ENCODE measurements at places on chromosomes 16 and 17.
A peak's percentile ranks its signal among the peaks of the same experiment; 100 is the strongest.

DNA sequence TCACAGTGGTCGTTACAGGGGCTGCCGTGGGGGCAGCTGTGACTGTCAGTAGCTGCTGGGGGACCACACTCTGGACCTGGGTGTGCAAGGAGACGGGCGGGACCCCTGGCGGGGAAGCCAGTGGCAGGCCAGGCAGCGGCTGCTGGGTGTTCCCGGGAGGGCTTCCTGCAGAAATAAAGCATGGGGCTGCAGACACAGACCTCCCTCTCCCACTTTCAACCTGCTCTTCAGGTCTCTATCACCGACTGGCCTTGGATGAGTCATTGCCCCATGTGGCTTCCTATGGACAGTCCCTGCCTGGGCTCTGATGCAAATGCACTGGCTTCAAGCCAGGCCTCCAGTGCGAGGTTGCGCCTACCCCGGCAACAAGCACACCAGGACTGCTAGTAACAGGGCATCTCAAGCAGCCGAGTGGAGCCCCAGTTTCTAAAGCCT, 17.2 kb downstream of the SREBF1 start:
- DNase-seq: no peak

GRCh38 chr17:21277332-21277731, 7.2 kb upstream of the MAP2K3 start:
- no peak for DNase-seq

DNA sequence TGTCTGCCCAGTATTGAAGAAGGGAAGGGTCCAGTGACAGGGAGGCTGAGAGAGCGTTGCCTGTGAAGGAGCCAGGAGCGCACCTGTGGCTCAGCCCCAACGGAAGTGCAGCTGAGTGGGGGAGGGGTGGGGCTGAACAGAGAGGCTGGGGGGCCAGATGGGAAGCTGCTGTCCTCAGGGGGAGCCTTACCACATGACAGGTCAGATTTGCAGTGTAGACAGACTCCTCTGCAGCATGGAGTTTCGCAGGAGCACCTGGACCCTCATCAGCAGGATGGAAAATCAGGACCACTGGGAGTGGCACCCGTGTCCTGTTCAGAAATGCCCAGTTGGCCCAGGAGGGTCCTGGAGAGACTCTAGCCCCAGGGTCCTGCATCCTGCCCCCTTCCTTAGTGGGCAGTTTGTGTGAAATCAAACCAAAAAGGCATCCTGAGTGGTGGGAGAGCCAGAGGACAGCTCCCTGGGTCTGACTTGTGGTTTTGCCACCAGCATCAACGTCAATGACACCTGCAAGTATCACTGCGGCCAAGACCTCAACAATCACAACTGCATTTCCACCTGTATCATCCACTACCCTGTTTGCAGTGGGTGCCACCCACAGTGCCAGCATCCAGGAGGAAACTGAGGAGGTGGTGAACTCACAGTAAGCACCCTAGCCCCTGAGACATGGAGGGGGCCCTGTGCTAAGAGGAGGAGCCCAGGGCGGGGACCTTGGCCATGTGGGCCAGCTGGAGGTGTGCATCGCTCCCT, 7.8 kb downstream of the CD300A start:
- no peak for DNase-seq

DNA sequence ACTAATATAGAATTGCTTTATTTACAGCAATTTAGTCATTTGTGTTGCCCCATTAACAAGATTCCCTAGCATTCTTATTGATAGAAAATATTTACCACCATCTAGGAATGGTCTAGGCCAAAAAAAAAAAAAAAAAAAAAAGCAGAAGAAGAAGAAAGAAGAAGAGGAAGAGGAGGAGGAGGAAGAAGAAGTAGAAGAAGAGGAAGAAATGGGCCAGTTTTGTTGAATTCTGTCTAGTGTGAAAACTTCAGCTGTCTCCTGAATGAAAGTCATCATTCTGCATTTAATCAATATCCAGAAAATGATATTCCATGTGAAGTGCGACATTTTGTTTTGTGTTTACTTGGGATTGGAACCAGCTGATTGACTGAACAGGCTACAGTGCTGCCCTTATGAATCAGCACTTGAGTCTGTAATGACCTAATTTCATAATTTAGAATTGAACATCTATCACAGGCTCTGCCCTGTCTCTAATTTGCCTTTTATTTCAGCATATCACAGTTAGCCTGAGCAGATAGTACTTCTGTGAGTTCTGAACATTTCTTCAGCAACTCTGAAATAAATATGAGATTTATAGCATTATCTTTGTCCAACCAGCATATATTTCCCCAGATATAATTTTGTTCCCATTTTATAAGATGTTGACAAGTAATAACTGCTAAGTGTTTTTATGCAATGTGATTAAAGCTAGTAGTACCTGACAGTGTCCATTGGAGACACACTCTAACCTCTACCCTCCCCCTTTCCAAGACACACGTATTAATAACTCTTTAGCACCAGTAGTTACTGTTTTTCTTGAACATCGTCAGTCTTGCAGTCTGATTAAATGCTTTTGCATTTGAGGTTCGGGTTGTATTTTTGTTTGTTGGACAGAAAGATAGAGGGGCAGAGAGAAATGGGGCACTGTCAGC, 5.9 kb downstream of the ANKFN1 start:
- no peak for DNase-seq

- no peak for DNase-seq
Observed at GRCh38 chr17:8865385-8865784, 2.1 kb downstream of the PIK3R6 start.

DNA sequence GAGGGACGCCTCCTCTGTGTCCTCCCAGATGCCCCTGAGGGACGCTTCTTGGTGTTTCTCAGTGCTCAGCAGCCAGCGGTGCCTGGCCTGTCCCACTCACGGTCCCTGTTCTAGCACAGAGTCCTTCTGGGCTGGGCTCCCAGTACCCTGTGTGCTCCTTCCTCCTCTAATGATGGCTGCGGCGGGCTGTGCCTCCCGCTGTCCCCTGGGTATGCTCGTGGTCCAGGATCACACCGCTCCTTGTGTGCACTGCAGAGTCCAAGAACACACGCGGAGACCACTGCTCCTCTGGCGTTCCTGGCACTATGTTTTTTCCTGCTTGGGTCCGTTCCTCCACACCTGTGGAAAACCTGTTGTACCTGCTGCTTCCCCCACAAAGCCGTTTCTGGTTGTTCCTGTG, 15.1 kb upstream of the IRF8 start:
- DNase-seq: no peak

- DNase-seq: no peak
Observed at GRCh38 chr17:20797292-20797691, 217.8 kb downstream of the CDRT15L2 start.

DNA sequence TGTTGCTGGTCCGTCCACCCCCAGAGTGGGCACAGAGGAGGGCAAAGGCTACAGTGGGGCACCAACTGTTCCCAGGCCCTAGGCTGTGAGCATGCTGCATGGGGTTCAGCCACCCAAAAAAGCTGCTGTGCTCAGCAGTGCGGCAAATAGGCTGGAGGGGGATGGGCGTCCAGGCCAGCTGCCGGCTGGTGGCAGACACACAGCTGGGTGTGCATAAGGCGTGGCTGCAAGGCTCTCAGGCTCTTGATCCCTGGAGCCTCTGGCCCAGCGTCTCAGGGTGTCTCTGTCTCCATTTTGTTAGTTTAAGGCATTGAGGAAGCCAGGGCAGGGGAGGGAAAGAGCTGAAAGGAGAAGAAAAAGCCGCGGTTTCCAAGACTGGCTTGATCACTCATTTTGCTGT, 8.8 kb downstream of the RPL19 start:
- no peak for DNase-seq

DNA sequence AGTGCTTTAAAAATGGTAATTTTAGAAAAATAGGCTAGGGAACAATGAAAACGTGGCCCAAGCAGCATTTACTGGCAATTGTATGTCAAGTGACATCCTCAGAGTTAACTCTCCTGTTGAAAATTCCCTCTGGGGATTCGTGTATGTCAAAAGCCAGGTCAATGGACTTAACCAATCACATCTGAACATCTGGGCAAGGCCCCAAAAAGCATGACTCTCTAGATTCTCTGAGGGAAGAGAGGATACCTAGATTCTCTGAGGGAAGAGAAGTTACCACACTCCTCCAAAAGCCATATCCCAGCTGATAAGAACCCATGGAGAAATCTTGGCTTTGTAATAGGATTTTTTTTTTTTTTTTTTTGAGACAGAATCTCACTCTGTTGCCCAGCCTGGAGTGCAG, 23.5 kb downstream of the NFE2L1 start:
- no peak for DNase-seq

DNA sequence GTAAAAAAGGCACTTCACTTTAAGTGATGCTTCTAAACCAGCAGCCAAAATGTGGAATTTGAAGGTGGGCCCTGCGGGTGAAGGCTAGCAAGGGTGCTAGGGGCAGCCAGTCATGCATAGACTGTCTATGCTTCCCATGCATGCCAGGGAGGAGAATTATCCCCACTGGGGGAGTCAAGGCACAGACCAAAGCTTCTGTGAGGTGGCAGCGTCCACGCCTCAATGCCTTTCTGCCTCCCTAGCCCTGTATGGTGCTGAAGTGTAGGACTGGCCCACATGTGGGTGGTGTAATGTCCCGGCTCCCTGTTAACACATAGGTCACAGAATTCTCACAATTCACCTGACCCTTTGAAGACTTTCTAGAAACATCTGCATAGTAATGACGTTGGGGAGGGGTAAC, 1.9 kb downstream of the HS3ST2 start:
- DNase-seq: no peak

GRCh38 chr16:79082970-79083369, 517.6 kb downstream of the MAF start:
- DNase-seq: no peak

DNA sequence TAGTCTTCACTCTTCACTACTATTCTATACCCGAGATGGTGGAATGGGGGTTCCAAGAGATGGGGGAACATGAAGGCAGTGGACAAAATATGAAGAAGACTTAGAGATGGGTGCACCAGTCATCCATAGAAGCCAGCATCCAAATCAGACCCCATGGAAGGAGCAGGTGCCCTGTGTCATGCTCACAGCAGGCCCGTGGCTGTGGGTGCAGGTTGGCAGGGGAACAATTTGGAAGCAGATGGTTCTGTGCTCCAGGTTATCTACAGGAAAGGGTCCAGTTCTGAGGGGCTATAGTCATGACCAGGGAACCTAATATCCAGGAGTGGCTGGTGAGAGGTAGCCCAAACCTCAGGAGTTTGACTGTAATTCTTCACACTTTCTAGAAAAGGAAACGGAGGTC, 9.6 kb upstream of the LPCAT2 start:
- DNase-seq: no peak

- DNase-seq: no peak
Observed at GRCh38 chr17:46901291-46901690, 21.7 kb upstream of the GOSR2 start.

DNA sequence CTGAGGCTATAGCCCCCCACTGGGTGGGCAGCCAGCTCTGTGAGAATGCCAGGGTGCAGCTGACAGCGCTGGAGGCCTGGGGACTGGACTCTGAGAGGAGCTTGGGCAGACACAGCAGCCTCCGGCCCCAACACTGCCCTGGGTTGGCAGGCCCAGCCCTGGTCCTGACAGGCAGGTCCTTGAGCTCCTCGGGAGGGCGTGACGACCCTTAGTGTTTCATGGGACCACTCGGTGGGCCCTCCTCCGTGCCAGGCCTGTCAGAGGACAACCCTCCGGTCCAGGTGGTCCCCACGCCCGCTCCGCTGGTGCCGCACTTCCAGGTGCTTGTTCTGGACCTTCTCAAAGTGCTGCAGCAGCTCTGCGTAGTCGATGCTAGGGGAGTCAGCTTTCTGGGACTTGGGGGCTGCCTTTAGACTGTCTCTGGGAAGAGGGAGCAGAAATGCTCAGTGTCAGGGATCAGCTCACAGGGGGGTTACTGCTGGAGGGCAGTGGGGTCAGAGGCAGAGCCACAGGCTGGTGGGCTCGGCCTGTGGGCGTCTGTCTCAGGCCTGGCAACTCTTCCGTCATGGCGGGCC, 1.9 kb upstream of the MTSS2 start:
- DNase-seq: no peak

DNA sequence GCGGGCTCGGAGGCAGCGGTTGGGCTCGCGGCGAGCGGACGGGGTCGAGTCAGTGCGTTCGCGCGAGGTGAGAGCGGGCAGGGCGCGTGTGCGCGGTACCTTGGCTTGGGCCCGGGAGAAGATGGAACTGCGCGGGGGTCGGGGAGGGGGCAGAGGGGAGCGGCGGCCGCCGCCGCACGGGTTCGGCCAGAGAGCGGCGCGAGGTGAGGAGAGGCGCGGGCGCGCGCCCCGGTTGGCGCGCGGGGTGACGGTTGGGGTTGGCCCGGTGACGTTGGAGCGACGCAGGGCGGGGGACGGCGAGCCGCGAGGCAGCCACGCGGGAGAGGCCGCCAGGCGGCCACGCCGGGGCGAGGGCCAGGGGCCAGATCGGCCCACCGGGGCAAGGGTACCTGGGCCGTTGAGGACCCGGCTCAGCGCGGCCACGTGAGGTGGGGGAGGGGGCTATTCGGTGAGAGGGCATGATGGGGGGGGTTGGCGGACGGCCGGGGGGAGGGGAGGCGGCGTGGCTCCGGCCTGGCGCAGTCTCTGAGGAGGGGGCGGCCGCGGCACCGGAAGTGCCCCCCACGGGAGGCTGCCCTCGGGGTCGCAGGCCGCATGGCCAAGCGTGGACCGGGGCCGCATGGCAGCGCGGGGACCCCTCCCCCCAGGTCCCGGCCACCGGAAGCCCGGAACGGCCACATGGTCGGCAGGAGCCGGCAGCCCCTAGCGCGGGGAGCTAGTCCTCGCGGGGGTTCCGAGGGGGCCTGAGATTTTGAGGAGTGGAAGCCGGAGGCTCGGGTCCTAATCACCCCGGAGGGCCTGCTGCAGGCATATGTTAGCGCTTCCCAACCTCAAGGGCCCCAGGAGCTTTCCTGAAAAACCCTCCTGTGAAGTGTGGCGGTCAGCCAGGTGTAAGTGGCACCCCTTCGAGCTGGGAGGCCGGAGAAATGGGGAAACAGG, 527 bp downstream of the EIF5A start:
- DNase-seq: peak; percentile 71

DNA sequence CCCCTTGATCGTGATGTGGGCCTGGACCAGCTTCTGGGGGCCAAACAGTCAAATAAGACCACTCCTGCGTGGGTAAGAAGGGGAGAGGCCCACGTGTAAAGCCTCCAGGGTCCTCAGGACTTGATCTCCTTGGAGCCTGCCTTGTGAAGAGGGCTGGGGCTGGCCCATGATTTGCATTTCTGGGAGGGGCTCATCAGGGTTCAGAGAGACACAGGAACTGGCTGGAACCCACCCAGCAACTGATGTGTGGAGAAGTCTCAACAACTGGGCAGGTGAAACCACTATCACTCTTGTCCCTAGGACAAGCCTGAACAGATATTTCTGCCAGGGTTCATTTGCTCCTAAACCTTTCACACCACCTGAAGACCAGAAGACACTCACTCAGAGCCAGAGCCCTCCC, 214.7 kb downstream of the ZNF423 start:
- DNase-seq: no peak

GRCh38 chr17:48012654-48013053, 24.9 kb downstream of the COPZ2 start:
- DNase-seq: no peak

All from activated naive CD8-positive, alpha-beta T cell treated with anti-CD3 and anti-CD28 coated beads, Interleukin-2, amount 10 ng/mL, durations not matched to agents 7 days and 5 days (primary cell).